ENCODE measurements at places on chromosomes 1 and 21. TPM values are rescaled to one million over a fixed set of nuclear protein-coding genes. Genes with fewer than 3 reads are reported as not detected.

MYOG gene
- 0.19 TPM for polyA plus RNA-seq

S100A14 gene
- 29.2 TPM for polyA plus RNA-seq

TCP10L gene
- polyA plus RNA-seq: 1.7 TPM

EVI5 gene
- polyA plus RNA-seq: 22.9 TPM

DNA sequence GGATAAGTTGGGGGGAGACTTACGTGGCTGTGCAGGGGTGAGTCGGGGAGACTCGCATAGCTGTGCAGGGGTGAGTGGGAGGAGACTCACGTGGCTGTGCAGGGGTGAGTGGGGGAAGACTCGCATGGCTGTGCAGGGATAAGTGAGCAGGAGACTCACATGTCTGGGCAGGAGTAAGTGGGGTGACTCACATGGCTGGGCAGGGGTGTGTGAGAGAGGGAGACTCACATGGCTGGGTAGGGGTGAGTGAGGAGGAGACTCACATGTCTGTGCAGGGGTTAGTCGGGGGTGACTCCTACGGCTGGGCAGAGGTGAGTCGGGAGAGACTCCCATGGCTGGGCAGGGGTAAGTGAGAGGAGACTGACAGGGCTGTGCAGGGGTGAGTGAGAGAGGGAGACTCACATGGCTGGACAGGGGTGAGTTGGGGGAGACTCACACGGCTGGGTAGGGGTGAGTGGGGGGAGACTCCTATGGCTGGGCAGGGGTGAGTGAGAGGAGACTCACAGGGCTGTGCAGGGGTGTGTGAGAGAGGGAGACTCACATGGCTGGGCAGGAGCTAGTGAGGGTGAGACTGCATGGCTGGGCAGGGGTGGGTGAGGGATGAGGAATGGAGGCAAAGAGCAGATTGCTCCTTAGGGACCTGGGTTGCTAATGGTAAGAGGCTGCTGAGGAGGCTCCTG is 56.0 kb upstream of the ABCG1 start:
- DNase-seq: no peak

ZYG11B gene
- polyA plus RNA-seq: 25.8 TPM

- no peak for DNase-seq
These were observed 207 bp upstream of the SVBP start for GRCh38 chr1:42817440-42817767.

CLIC4 gene
- polyA plus RNA-seq: 211 TPM

- no peak for DNase-seq
These were observed 55.9 kb downstream of the MT1HL1 start for GRCh38 chr1:236948381-236948780.

DNA sequence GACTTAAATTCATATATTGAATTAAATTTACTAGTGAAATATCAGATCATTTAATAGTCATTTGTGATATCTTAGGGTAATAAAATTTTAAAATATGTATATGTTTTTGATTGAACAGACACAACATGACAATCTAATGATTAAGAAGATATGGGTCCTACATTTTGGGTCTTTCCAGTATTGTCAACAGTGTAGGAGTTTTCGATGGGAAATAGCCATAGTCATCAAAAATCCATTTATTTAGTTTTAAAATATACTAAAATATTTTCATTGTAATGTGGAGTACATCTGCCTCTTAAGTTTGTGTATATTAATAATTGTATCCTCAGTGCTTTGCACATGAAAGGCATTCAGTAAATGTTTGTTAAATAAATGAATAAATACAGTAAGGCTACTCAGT is 14.0 kb downstream of the TRMT13 start:
- DNase-seq: no peak

DNA sequence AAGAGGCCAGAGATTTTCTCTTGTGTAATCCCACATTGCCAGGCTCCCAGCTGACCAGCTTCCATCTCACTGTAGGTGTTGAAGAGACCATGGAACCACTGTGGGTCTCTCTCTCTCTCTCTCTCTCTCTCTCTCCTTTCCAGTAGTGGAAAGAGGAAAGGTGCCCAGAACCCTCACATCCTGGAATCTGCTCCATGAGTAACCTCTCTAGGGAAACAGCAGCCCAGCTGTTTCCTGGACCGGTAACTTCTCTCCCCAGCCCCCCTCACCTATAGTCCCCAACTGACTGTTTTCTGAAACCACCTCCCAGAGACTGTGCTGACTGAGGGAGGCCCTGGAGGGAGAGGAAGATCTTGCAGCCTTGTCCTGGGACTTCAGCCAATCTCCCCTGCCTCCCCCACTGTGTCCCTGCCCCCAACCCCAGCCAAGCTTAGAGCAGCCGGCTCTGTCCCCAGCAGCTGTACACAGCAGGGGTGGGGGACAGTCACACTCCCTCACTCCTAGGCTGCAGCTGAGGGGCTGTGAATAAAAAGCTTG is 20.6 kb upstream of the SLC45A3 start:
- DNase-seq: peak; percentile 54

DNA sequence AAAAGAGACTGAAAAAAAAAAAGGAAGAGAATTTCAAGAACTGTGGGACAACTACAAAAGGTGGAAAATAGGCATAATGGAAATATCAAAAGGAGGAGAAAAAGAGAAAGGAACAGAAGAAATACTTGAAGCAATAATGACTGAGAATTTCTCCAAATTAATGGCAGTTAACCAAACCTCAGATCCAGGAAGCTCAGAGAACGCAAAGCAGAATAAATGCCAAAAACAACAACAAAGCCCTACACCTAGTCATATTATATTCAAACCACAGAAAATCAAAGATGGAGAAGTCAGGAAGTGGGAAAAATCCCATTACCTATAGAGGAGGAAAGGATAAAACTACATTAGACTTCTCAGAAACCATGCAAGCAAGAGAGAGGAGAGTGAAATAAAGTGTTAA is 20.7 kb upstream of the AHCYL1 start:
- no peak for DNase-seq

DNA sequence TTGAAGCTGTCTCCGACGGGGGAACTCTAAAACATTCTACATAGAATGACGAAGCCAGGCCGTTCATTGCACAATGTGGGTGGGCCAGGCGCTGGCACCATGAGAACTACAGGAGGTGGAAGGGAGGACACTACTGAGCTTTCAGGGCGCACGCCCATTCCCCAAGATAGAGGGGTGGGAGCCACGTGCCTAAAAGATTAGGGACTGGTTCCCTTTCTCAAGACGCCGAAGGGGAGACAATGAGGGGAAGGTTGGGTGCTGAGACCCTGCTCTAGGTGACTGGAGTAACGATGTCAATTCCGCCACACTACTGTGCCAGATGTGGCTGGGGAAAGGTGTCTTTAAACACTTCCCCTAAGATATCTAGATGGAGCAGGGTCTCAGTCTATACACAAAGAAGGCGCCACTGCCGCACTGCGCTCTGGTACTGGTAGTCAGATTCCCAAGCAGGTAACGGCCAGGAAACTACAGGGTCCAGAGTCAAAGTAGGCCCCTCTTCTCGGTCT is 782 bp downstream of the CSDE1 start:
- DNase-seq: peak; percentile 9

GRCh38 chr1:218813237-218813636 is 360.4 kb upstream of the LYPLAL1 start:
- DNase-seq: no peak

DNA sequence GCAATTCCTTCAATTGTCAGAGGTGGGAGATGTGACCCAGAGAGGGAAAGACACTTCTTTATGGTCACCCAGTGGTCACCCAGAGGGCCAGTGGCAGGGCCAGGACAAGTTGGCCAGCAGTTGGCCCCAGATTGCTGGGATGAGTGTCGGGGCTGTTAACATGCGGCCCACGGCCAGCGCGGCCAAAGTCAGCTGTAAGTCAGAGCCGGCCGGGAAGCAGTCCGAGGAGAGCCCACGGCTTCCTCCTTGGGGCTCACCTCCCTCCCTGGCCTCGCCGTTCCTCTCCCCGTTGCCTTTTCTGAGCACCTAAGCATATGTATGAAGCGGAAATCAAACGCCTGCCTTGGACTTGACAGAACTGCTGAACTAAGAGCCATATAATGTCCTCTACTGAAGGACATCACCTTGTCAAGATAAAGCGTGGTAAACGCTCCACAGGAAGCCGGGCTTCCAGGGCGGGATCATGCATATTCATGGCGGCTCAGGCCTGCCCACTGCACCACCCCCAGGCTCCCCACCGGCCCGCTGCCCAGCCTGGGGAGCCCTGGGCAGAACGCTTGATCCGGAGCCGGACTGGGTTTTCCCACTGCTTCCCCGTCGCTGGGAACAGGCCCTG is 245.4 kb upstream of the POU3F1 start:
- no peak for DNase-seq

TMPRSS3 gene
- polyA plus RNA-seq: 2.1 TPM

- DNase-seq: no peak
These were observed 41.2 kb downstream of the ENAH start for GRCh38 chr1:225611537-225612223.

GRCh38 chr1:48869116-48869893 is 92.6 kb upstream of the BEND5 start:
- DNase-seq: no peak

DNA sequence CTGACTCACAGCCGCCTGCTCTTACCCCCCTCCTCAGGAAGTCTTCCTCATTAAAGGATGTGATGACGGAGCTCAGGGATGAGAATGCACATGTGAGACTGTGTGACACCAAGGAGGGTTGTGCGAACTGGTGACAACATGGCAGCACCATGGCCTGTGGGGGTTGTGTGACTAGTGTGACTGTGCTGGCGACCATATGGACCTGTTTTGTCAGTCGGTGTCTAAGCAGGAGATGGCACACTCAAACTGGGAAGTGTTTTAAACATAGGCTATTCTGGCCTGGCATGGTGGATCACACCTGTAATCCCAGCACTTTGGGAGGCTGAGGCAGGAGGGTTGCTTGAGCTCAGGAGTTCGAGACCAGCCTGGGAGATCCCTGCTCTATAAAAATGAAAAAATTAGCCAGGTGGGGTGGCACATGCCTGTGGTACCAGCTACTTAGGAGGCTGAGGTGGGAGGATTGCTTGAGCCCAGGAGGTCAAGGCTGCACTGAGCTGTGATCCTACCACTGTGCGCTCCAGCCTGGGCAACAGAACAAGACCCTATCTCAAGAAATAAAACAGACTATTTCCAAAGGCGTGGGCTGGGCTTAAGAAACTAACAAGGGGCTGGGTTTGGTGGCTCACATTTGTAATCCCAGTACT is 7.4 kb downstream of the TRNP1 start:
- DNase-seq: no peak

GCLM gene
- 14.1 TPM for polyA plus RNA-seq

DNA sequence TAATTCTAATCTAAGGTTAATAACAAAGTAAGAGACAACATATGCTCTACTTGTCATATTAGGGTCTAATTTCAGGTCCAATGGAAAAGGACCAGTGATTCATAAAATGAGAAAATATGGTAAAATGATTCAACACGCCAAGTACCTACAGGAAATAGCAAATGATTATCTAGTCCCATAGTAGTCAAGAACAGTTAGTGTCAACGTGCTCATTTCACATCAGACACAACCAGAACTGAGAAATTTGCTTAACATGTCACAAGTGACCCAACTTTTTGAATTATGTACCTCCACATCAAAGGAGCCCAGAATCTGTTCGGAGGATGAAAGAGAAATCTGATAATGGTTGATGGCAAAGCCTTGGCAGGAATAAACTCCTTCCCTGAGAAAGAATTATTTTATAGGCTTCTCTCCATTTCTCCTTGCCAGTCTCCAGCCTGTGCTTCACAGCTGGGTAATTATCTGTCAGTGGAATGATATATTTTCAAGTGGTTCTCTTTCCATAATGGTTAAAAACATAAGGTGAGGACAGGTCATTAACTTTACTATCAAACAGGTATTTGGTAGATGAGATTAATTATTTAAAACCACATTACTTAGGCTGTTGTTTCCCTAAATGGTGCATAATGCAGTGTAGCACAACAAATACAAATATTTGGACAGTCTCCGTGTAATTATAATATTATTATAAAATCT is 83.2 kb downstream of the APP start:
- no peak for DNase-seq

DNA sequence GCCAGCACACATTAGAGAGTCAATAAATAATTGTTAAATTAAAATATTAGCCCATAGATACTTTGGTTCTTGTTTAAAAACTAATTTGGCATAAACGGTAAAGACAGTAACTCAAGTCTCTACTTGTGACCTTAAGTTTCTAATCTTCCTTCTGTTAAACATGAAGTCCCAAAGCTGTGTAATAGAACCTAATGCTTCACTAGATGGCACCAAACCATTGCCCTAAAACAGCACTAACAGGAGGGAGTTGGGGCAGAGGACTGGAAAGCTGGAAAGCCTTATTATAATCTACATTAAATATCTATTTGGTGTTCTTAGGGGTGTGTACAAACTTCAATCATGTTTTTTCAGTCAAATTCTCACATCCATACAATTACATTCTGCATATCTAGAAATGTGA is 176.7 kb downstream of the OLFM3 start:
- peak; percentile 27 for DNase-seq

DNA sequence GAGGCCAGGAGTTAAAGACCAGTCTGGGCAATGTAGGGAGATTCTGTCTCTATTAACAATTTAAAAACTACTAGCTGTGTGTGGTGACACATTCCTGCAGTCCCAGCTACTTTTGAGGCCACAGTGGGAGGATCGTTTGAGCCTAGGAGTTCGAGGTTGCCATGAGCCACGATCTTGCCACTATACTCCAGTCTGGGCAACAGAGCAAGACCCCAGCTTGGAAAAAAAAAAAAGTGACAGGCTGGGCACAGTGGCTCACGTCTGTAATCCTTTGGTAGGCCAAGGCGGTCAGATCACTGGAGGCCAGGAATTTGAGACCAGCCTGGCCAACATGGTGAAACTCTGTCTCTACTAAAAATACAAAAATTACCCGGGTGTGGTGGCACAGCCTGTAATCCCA is 26.8 kb downstream of the HP1BP3 start:
- no peak for DNase-seq

DNA sequence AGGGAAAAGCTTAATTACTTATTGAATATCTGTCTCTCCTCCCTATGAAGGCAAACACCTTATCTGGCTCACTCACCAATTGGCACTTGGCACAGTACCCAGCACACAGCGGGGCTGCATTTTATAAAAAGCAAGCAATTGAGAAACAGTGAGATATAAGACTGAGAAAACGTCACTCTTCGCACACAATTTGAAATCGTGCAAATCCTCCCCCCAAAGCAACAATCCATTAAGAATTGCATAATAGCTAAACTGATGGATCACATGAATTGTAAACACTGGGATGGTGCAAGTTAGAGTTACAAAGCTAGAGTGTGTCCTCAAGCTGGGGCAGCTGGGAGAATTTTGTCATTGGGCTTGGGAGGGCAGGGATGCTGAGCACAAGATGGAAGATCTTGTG is 27.1 kb downstream of the PRDX6 start:
- no peak for DNase-seq

- DNase-seq: no peak
These were observed 239.0 kb downstream of the NTNG1 start for GRCh38 chr1:107379826-107380225.

GNAT2 gene
- polyA plus RNA-seq: not detected

DNA sequence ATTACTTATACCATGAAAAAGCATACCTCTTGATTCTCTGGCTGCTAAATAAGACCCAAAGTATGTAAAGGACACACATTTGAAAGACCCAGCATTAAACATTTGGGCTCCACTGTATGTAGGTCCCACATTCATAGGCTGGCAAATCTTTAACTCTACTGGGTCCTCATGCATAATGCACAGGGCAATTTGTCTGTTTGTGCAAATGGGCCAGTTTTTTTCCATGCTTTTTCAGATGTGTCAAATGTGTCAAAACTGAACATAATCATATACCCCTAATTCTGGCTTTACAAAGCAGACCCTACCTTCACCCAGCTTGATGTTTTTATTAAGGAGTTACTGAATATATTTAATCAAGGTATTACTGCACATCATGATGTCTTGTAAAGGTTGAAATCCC is 63.7 kb downstream of the RERE start:
- DNase-seq: no peak

- DNase-seq: no peak
These were observed 140.4 kb upstream of the C1orf105 start for GRCh38 chr1:172279939-172280636.

AKR7A3 gene
- 1.4 TPM for polyA plus RNA-seq

FCRL4 gene
- polyA plus RNA-seq: not detected

RHEX gene
- 2.4 TPM for polyA plus RNA-seq

Data from left renal pelvis (tissue), 4 donors.